ENCODE measurements at places on chromosomes 3 and 15. TPM values are rescaled to one million over a fixed set of nuclear protein-coding genes. Genes with fewer than 3 reads are reported as not detected.
A peak's percentile ranks its signal among the peaks of the same experiment; 100 is the strongest.

DNA sequence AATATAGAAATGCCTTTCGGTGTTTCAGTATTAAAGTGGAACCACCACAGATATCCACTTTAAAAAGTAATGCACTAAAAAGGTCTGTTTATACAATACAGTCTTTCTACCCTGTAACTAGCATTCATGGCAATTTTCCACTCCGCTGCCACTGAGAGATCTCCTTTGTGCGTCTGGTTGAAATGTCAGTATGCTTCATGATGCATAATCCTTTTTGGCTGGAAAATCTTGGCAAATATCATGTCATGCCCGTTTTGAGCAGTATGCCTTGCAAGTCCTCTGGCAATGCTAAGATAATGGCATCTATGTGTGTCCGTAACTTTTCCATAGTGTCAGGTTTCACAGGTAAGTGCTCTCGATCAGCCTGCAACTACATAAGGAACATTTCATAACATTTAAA, 30.8 kb upstream of the ARF4 start:
- no peak for DNase-seq

GRCh38 chr3:57078344-57078634, 17.8 kb downstream of the SPATA12 start:
- no peak for DNase-seq

DNA sequence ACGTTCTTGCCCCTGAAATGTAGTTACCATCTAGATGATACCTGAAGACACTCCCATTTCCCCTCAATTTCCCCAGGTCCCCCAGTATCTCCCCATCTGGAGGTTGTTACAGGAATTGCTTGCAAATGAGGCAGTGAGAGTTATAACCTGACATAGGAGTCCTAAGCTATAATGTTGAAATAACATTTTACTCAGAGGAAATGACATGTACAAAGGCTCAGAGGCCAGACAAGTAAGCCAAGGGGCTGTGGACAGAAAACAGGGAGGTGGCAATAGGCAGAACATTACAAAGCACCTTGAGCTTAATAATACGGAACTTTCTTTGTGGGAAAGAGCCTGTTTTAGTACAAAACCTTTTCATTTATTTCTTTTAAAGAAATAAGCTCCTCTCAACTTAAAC, 171.9 kb downstream of the FRMD5 start:
- peak; percentile 50 for DNase-seq

GRCh38 chr15:68812597-68813431, 7.9 kb downstream of the ANP32A start:
- DNase-seq: no peak

Gene UBA7
- total RNA-seq: 13.0 TPM

DNA sequence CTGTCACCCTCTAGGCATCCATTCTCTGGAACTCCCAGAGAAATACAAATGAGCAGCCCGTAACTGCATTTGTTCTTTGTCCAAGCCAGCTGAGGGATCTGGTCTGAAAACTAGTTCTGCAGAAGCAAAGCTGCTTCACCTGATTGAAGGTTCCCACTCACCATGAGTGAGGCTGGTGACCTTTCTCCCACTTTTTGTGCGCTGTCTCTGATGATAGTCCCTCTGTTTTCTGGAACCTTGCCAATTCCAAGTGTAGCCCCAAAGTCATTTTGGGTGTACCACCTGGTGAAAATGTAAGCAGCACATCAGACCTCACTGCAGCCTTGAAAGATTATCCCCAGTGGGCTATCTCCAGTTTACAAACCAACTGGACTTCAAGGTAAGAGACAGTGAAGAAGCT, 39.4 kb upstream of the BFSP2 start:
- no peak for DNase-seq

GRCh38 chr3:98343647-98344507, 9.8 kb upstream of the OR5K4 start:
- DNase-seq: peak; percentile 42

Gene CILP
- total RNA-seq: 1.1 TPM

DNA sequence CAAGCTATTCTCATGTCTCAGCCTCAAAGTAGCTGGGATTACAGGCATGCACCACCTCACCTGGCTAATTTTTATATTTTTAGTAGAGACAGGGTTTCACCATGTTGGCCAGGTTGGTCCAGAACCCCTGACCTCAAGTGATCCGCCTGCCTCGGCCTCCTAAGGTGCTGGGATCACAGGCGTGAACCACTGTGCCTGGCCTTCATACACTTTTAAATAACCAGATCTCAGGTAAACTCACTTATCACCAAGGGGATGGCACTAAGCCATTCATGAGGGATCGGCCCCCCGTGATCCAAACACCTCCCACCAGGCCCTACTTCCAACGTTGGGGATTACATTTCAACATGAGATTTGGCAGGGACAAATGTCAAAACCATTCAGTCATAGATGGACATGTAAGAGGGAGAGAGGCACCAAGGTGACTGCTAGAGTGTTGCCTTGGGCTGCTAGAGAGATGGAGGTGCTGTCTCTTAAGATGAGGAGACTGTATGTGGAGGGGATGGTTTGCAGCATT, 13.3 kb upstream of the DOCK3 start:
- no peak for DNase-seq

Gene GMNC
- not detected for total RNA-seq

Gene HYAL1
- total RNA-seq: 0.40 TPM

- peak; percentile 56 for DNase-seq
Measured at GRCh38 chr15:63238796-63239195, 38.6 kb upstream of the APH1B start.

Gene ATP8B4
- total RNA-seq: 0.60 TPM

Gene CLASP2
- 74.2 TPM for total RNA-seq

DNA sequence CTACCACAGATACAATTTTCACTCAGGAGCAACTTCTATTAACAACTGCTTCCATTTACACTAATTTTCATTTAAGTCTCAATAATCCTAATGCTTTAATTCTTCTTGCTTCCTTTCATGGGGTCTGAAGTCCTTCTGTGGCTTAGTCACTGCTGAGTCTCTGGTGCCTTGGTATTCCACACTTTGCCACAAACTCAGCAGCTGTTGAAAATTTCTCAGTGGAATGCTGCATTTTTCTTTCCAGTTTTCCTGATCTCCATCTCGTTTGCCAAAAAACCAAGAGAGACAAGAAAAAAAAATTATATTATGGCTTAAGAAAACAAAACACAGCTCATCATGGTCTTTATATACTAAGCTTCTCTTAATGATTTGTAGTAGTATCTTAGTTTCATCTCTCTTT, 269.2 kb upstream of the AZI2 start:
- no peak for DNase-seq

- no peak for DNase-seq
Measured at GRCh38 chr15:98408231-98408630, 240.1 kb upstream of the IGF1R start.

DNA sequence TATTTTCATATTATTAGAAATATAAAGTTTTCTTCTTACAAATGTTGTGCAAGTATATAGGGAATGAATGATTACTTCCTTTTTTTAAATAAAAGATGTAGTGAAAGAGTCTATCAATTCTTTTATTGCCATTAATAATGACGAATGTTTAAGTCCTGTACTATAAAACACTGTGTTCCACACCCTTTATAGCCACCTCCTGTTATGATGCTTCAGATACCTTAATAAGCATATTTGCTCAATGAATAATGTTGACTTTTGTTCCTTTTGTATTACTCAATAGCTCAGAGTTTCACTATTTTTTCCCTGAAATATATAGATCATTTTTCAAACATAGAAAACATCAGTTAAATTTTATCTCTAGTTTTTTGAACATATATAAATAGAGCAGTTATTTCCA, 378.2 kb upstream of the THBS1 start:
- no peak for DNase-seq

All from HT1080 (cell line).